ENCODE measurements at places on chromosomes 3 and 15.

DNA sequence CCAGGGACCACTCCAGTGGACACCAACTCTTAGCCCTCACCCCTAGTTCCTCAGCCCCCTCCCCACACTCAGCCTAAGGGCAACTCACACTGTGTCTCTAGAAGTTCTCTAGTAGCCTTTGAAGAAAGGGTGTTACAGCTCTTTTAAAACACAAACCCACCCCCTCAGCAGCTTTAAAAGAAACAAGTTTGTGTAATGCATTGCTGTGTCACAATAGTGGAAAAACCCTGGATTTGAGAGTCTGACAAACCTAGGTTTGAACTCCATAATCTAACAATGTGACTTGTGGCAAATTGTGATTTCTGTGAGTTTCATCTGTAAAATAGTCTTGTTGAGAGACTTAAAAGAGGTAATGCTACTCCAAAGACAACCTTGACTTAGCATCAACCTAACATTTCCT is 54.0 kb downstream of the PLCH1 start:
- no peak for DNase-seq

DNA sequence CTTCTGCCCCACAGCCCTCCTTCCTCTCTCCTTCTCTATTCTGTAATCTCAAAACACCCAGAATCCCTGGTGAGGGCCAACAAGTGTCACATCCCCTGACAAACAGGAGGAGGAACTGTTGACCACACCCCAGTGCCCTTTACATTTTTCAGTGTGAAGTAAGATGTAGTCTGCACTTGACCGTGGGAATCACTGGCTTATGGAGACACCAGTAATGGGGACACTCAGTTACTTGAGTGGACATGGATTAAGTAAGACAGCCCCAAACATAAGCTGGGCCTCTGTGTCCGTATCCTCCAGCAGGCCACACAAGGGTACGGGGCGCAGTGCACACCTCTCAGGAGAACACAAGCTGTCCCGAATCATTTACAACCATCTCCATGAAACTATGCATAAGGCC is 28.4 kb upstream of the LIMD1 start:
- DNase-seq: no peak

DNA sequence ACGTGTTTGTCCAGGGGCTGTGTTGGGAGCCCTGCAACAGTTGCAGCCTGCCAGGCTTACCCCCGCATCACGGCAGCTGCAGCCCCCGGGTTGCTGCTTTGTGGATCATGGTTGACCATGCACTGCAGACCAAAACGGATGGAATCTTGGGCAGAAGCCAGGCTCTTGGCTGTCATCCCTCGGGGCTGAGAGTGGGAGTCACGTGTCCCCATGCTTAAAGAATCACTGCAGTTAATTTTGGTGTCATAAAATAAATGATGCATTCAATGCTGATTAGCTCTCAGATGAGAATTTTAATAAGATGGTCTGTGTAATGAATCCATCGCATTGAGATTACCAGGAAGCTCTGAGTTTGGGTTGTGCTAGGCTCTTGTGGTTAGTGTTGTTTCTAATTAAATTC is 115.6 kb downstream of the CHDH start:
- DNase-seq: no peak

DNA sequence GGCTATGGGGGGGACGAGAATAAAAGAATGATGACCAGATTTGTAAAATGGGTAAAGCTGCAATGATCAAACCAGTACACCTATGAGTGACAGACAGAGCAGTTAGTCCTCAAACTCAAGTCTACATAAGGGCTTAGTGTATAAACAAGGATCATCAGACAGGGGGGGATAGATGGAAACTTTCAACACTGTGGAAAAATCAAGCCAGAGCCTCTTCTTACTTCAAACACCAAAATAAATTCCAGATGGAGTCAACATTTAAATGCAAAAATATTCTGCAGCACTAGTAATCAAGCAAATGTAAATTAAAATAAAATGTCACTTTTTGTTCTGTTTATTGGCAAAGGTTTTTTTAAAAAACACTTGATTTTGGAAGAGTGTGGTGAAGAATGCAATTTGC is 205.9 kb upstream of the RGMA start:
- no peak for DNase-seq

- no peak for DNase-seq
These were observed 616.0 kb upstream of the NAALADL2 start for GRCh38 chr3:174243171-174243570.

- DNase-seq: no peak
These were observed 264.4 kb downstream of the TIGIT start for GRCh38 chr3:114558271-114558670.

GRCh38 chr3:126181398-126181725 is 976 bp upstream of the ALDH1L1 start:
- no peak for DNase-seq

DNA sequence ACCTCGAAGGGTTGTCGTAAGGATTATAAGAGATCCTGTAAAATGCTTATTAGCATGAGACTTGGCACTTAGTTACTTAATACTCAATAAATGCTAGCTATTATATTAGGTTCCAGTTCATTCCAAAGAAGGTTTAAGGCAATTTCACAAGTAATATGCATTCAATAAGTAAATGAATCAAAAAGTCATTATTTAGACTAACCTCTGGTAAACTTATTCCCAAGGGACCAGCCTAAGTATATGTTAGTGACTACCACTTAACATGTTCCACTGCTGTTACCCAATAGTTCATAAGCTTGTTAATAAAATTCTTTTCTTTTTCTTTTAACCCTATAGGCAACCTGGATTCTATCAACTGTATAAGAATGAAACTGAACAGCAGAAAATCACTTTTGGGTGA is 5.1 kb downstream of the PDCD10 start:
- no peak for DNase-seq

DNA sequence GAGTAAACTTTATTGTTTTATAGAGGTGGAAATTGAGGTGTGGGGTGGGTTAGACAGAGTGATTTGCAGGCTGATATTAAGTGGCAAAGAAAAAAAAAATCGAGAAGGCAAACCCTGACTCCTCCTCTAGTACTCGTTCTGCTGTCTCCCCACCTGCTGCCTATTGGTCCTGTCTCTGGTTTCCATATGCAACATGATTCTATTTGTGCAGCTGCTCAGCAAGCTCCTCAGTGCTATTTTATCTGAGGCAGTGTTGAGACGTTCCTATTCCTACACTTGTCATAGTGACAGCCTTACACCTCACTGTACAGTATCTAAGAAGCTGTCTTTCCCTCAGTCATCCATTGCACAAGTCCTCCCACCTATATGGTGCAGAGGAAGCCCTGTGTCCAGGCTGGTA is 45.1 kb downstream of the RSL24D1 start:
- no peak for DNase-seq

DNA sequence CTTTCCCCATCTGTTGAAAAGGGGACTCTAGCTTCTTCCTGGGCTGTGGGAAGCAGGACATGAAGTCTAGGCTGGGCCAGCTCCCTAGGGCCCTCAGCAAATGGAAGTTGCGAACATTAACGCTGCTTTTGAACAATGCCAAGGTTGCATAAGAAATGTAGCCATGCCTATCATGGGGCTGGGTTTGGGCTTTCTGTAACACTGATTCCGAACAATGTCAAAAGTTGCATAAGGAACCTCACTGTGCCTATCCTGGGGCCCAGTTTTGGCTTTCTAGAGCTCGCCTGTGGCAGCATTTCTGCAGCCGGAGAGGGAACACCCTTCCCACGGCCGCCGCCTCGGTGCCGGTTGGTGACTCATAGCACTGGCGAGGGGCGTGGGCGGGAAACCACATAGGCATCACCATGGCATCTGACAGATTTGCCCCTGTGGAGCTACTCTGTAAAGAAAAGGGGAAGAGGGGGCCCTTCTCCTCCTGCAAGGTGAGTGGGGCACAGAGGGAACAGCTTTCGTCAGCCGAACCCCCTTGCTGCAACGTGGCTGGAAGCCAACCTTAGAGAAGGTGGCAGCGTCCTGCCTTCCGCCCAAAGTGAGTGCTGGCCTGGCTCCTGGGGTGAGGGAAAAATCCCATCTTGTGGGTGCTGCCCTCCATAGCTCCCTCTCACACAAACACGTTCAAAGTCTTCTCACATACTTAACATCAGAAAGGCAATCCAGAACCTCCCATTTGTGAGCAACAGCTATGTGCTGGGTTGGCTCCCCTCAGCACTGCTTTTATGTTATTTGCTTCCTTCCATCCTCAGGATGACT is 46.6 kb upstream of the ATP2B2 start:
- DNase-seq: peak; percentile 76

DNA sequence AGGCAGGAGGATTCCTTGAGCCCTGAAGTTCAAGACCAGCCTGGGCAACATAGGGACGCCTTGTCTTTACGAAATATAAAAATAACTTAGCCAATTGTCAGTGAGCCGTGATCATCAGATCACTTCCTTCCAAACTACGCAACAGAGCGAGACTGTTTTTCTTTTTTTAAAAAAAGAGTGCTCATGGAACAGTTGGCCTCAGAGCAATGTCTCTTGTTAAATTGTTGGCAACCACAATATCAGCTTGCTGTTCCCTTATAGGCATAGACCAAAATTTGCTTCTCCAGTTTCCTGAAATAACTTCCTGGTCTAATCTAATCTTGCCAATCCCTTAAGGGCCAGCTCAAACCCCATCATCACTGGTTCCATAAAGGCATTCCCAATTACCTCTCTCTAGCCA is 93.3 kb upstream of the SLC4A7 start:
- no peak for DNase-seq

DNA sequence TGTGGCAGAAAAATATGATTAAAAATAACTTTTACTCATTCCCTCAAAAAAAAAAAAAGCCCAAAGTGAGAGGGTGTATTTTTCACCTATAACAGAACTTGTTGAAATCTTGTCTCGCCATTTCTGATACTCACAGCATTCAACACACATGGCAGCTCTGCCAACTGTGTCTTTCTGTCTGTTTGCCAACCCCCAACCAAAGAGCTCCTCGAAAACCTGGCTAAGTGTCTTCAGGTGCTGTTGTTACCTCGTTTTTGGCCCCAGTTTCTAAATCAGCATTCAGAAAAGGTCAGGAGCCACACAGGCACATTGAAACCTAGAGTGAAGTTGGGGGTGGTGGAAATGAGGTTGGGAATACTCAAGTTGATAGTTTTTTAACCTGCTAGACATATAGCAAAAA is 123.5 kb downstream of the TMEM108 start:
- DNase-seq: no peak

- DNase-seq: no peak
These were observed 498.4 kb upstream of the UBE2E2 start for GRCh38 chr3:22704571-22705354.

DNA sequence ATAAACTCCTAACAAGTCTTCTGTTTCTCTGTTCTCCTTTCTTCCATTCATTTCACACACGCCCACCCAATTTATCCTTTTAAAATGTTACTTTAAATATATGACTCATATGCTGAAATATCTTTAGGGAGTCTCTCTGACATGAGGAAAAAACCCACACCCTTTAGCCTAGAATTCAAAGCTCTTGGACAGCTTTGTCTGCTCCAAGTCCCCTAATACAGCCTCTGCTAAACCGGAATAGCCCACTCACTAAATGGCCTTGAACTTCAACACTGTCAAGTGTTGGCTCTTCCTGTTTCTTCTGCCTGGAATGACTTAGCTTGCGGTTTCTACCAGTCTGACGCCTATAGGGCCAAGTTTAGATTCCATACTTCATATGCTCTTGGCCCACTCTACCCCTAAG is 3.3 kb upstream of the CD96 start:
- no peak for DNase-seq

DNA sequence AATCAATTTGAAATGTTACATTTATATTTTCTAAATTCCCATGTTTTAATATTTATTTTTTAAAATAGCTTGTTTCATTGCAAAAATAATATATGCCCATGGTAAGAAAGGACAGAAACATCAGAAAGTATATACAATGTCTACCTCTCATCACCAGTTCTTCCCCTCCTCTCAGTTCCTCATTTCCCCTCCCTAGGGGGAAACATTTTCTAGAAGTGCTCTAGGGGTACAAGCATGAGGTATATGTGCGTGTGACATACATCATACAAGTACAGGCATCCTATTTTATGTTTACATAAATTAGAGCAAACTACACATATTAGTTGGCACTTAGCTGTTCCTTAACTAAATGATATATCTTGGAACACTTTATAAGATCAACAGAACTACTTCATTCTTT is 189.3 kb upstream of the VEPH1 start:
- DNase-seq: no peak

GRCh38 chr15:31042751-31043150 is 51.3 kb upstream of the MTMR10 start:
- DNase-seq: no peak

Measured in stimulated activated CD8-positive, alpha-beta memory T cell treated with anti-CD3 and anti-CD28 coated beads, Interleukin-12 subunit alpha, Interleukin-12 subunit beta, amount 100 ng/mL, for 4 hours (primary cell).